ENCODE measurements at places on chromosomes 5 and 9.

DNA sequence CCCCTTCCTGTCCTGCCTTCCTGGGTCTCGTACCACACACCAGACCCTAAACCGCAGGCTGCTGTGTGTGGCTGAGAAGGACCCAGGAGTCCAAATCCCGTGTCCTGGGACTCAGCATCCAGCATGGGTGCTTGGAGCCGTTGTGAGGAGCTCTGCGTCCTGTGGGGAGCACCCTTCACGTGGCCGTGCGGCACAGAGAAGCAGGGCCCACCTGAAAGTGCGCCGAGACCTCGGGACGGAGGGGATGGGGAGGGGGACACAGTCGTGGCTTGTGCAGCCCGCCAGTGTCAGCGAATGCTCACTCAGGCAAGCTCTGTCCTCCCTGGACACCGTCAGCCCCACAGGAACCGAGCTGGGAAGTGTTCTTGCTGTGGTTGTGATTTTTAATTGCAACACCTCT lies 244.6 kb downstream of the CACNA1B start:
- no peak for DNase-seq

- no peak for DNase-seq
These were observed 95.8 kb downstream of the LMNB1 start for GRCh38 chr5:126872561-126873354.

DNA sequence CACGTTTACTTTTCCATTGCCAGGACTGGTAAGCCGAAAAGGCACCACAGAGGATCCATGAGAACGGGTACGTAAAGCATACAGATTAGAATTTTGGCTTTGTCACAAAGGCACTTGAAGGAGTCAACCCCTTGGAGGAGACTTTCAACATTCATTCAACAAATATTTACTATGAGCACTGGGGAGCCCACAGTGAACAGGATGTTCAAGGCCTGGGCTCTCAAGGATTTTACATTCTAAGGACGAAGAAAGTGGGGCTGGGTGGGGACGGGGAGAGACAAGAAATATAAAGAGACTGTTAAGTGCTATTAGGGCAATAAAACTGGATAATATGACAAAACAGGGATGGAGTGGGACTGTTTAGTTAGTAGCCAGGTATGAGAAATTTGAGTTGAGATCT lies 66.0 kb downstream of the KLF4 start:
- no peak for DNase-seq

DNA sequence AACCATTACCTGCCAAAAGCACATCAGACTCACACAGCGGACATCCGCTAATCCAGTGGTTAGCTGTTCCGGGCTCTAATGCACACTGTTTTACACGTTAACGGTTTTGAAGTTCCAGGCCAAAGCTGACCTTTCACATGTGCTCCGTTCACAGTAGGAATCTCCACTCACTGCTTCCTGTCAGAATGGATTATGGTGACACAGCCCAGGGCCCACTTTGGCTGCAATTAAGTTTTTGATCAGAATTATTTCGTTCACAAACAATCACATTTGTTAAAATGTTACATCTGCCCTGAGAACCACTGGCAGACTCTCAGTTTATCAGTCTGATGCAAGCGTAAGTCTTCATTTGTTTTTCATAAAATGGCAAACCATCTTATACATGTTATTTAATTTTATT lies 30.2 kb upstream of the CATSPER3 start:
- no peak for DNase-seq

DNA sequence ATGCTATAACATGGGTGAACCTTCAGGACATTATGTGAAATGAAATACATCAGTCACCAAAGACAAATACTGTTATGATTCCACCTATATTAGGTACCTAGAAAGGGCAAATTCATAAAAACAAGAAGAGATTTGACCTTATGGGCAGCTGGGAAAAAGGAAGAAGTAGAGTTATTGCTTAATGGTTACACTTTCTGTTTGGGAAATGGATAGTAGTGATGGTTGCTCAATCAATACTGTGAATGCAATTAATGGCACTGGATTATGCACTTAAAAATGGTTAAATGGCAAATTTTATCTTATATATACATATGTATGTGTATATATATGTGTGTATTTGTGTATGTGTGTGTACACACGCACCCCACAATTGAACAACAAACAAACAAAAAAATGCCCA lies 15.2 kb downstream of the FKBP15 start:
- DNase-seq = no peak

DNA sequence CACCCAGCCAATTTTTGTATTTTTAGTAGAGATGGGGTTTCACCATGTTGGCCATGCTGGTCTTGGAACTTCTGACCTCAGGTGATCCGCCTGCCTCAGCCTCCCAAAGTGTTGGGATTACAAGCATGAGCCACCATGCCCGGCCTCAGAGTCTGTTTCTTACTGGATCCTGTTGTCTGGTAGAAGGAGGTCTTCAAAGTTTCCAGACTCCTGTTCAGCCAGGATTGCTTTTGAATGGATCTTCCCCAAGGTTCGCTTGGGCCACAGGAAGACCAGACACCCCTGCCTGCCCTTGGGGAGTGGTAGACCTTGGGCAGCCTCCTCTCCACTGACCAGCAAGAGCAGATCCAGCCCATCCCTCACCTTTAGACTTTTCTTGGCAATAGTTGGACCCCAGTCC lies 7.6 kb upstream of the LCN2 start:
- DNase-seq = no peak

DNA sequence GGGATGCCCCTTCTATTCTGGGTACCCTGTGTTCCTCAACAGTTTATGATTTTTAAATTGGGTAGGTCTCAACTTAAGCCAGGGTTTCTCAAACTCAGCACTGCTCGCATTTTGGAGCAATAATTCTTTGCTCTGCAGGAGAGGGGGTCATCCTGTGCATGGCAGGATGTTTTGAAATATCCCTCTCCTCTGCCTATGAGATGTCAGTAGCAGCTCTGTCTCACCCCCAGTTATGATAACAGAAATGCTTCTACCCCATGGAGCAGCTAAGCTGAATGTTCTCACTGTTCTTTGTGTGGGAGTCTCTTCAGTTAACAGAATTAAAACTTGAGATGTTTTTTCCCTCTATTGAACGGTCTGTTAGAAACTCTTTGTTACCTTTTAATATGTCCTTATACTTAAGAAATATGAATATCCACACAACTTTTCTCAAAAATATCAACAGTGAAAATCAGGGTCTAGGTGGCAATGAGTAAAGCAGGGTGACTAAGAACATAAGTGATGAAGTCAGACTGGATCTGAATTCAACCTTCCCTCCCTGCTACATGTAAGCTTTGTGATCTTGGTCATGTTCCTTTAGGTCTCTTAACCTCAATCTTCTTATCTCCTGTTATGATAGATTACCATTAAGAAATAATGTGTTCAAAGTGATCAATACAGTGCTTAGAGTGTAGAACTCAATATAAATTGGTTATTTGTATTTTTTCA lies 89.0 kb downstream of the CAMK4 start:
- DNase-seq = no peak

DNA sequence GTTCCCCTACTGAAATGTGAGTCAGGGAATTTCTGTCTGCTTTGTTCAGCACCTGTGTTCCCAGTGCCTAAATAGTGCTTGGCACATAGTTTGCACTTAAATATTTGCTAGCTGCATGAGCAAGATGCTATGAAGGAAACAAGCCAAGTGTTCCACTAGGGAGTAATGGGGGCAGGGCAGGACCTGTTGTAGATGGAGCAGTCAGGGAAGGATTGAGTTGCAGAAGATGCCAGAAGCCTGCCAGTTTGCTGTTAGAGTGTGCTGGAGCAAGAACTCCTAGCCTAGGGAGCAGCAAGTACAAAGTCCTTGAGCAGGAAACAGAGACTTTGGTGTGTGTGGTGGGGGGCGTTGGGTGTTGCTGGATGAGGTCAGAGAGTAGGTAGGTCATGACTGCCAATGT lies 87.5 kb downstream of the DAB2IP start:
- DNase-seq = no peak

- no peak for DNase-seq
These were observed 39.5 kb downstream of the FBXW11 start for GRCh38 chr5:171966964-171967363.

GRCh38 chr5:5788793-5789192 lies 366.3 kb downstream of the ICE1 start:
- DNase-seq = no peak

DNA sequence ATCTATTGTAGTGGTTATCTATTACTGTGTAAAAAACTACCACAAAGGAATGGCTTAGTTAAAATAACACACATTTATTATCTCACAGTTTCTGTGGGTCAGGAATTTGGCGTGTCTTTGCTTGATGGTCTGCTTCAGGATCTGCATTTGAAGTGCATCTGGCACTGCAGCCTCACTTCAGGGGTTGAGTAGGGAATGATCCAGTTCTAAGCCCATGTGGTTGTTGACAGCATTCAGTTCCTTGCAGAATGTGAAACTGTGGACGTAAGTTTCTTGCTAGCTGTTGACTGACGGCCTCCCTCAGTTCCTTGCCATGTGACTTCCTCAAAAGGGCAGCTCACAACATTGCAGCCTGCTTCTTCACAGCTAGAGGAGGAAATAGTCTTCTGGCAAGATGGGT lies 2.1 kb upstream of the OGN start:
- no peak for DNase-seq

DNA sequence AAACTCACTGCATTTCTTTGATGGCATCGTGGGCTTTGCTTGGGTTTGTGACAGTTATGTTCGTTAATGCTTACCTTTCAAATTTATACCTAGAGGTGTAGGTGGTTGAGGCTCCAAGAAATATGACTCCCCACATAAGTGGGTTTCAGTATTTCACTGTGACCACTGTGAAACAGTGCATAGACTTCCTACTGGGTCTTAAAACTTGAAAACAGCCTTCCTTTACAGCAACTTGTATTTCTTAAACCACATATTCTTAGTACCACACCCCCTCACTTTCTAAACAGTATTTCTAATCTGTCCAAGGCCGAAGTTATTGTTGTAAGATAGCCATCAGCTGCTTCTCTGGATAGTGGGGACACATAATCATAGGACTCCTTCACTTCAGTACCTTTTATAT lies 48.3 kb downstream of the TMEFF1 start:
- no peak for DNase-seq

DNA sequence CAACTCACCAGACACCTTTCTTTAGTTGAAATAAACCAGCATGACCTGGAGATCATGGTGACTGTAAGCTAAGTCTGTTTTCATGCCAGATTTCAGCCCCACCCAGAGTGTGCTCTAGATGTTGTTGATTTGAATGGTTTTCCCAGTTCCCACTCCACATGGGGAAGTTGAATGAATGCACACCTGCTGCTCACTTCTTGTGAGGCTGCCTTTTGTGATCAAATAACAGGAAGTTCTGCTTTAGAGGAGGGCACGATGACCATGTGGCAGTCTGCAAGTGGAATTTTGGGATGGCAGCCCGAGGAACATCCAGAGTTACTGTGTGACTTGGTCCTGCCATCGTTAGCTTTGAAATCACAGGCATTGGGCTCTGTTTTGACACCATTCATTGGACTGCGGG lies 18.7 kb downstream of the SLC46A2 start:
- no peak for DNase-seq

DNA sequence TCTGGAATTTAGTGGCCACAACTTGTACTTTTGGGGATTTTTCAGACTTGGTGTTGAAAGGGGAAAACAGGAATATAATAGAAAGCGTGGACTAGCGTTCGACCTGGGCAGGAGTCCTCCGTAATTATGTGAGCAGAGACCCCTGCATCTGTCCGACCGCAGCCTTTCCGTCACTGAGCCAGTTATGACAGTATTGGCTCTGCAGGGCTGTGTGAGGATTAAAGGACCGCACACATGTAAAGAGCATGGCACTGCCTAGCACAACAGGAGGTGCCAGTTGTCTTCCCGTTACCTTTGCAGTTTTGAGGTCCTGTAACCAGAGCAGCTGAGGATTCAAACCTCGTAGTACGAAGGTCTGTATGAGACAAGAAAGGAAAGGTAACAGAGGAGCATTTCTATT lies 1.2 kb downstream of the B4GALT7 start:
- no peak for DNase-seq

GRCh38 chr5:88883059-88883835 lies at the start of gene MEF2C:
MEF2C (minus strand) TSS chr5:88883184; CDS start chr5:88823788, 59,396 bp downstream.
- DNase-seq = peak; percentile 74

DNA sequence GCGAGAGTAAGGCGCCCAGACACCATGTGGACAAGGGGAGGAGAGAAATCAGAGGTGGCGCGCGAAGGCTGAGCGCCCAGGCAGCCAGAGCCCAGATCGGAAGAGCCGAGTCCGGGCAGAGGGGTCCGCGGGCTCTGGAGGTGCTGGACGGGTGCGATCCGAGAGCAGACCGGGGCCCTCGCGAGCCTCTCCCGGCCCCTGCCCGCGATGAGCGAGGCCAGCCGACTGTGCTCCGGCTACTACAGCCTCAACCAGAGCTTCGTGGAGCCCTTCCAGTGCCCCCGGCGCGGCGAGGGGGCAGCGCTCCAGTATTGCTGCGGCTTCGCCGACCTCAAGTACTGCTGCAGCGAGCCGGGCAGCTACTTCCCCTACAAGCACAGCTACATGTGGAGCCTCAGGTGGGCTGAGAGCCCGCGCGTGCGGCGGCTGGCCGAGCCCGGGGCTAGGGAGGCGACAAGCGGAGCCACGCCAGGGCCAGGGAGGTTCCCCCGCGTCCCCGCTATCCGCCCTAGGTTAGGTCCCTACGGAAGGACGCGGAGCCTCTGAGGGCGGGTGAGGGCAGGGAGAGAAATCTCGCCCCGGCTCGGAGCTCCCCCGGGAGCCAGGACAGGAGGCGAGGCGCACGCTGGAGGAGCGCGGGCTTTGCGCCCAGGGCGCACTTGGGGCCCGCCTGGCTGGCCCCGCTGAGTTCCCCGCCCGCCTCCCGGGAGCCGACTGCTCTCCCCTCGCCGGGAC lies at the start of gene SHISAL2B:
Gene SHISAL2B, plus strand, starts transcription at position 87 of the 735 bp plus-strand sequence. Its CDS starts 121 bp downstream, at position 208.
- peak; percentile 60 for DNase-seq

DNA sequence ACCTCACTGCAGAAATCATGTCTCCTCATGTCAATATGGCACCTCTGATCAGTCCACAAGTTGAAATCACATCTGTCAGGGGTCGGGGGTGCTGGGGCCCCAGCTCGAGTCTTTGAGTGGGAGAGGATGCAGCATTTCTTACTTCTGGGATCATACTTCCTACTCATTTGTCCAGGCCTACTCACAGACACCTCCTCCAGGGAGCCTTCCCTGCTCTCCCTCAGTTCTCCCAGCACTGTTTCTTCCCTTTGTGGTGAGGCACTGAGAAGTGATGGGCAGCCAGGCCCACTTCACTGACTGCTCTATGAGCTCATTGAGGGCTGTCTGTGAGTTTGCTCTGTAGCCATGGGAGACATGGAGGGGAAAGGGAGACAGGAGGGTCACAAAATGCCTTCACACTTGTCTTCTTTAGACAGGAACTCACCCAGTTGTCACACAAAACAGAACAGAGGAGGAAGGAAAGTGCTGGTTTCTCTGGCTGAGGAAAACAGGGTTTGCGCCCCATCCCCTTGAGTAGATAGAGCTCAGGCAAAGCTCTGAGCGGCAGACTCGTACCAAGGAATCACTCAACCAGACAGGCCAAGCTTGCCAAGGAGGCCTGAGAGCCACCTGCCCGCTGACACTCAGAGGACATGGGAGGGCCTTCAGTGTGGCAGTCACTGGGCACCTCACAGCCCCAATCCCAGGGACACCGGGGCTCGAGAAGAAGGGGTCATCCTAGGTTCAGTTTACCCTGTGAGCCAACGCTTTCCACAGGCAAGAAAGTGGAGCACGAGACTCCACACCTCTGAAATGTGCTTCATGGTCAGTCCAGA lies 152.9 kb downstream of the GABBR2 start:
- DNase-seq = no peak

Measured in HEK293T (cell line).